ENCODE measurements at places on chromosomes 4 and X. TPM values are rescaled to one million over a fixed set of nuclear protein-coding genes. Genes with fewer than 3 reads are reported as not detected.

Gene PGAM4
- 0.56 TPM for total RNA-seq

GRCh38 chr4:81198609-81199008, 16.4 kb downstream of the PRKG2 start:
- DNase-seq, result no peak

GRCh38 chr4:156516698-156517097, 454.9 kb downstream of the PDGFC start:
- no peak for DNase-seq

DNA sequence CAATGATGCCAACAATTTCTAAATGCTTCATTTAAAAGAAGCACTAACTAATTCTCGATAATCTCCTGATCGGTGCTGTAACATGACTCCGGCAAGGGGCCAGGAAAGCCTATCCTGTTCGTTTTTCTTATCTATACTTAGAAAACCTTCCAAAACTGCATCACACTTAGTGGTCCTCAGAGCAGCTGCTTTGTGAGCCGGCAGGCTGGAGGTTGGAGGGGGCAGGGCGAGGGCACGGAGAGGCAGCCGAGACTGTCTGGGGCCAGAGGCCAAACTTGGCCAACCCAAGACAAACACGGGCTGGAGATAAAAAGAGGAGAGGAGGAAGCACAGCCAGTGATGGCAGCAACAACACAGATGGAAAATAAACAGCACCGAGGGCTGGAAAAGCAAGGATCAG, 455.7 kb downstream of the BCOR start:
- peak; percentile 37 for DNase-seq

DNA sequence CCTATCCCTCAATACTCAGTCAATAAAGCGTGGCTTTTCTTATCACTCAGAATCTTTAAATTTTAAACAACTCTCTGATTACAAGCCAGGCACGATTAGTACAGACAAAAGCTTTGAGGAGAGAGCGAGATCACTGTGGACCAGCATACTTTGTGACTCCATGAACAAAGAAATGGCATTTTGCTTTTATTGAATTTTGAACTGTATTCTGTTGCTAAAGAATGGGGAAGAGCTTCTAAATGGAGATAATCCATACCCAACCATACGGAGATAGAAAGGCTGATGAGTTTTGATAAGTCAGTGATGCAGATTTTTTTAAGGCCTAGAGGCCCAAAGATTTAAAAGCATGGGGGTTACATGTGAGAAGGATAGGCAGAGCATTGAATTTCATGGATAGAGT, 259.1 kb downstream of the DACH2 start:
- DNase-seq, result no peak

- DNase-seq, result no peak
Observed at GRCh38 chrX:13476384-13476783, 93.0 kb upstream of the EGFL6 start.

DNA sequence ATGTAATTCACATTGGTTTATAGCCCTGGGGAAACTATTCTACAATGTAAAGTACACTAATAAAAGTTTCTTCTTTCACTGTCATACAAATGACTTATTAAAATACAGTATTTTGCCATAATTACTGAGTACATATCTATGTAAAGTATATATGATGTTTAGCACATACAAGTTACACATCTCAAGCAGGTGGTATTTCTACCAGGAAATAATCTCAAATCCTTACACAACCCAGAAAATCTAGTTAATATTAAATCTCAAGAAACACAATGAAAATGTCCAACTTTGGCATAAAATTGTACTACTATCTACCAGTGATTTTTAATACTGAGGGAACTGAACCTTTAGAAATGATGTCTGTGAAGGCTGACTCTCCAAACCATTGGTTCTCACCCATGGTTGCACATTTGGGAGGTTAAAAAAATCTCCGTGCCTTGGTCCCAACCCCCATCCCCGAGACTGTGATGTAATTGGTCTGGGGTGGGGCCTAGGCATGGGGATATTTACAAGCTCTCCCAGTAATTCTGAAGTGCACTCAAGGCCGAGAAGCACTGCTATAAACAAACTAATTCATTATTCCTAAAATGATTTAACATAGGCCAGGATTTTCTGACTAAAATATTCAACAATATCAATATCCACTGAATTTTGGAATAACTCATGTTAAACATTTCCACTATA, 27.6 kb downstream of the MAP3K15 start:
- no peak for DNase-seq

DNA sequence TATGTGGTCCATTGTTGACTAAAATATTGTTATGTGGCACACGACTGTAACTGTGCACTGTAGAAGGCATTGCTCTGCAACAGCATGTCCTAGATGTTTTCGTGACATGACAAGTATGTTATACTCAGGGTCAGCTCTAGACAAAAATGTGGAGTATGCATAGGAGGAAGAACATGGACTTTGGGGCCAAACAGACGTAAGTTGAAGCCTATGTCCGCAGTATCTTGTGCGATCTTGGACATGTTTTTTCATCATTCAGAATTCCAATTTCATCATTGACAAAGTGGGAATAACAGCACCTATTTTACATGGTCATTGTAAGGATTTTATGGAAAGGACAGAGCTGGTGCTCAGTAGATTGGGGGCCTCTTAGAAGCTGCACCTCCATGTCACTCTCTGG, 27.7 kb upstream of the PROM1 start:
- DNase-seq, result no peak

Gene RBPJ
- total RNA-seq, result 63.5 TPM
